Ecto neural progenitor cell (in vitro differentiated cells): ENCODE measurements at places on chromosomes 11 and 22.

DNA sequence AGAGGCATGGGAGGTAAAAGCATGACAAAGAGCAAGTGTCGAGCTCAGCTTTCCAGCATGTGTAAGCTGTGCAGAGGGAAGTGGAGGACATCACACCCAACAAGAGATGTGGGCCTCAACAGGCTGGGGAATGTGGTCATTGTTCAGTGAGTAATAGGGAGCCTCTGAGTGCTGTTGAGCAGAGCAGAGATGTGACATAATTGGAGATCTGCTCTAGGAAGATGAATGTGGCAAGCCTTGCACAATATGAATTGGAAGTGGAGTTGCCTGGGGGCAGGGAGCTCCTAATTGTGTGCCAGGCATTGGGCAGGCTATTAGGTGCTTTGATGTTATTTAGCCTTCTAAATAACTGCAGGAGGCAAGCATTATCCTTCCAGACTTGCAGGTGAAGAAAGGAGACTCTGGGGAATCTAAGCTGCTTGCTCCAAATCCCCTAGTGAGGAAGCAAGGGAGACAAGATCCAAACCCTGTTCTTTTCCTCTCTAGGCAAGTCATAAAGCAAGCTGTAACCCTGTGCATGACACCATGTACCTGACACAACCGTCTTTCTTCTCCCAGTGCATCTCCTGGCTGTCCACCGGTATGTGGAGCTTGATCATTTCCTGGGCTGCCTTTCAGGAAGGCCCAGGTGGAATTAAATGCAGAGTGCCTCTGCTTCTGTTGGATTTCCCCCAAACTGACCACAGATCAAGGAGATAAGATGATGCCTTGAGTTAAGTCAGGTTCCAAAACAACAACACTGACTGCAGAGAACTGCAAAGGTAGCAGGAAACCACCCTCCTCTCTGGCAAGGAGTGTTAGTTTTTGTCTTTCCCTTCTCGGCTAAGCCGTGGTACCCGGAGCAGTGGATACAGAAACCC, 221.4 kb downstream of the TENM4 start:
- no peak for DNase-seq

GRCh38 chr22:26610072-26610958, 7.5 kb downstream of the CRYBB1 start:
- no peak for DNase-seq

GRCh38 chr11:123187665-123188507, 7.2 kb downstream of the CLMP start:
- no peak for DNase-seq

- DNase-seq = no peak
Observed at GRCh38 chr11:59801981-59802638, 8.5 kb downstream of the MRPL16 start.

- DNase-seq = no peak
Observed at GRCh38 chr11:119625206-119625978, 103.6 kb downstream of the NECTIN1 start.

GRCh38 chr11:126337474-126338241, 17.8 kb upstream of the ST3GAL4 start:
- no peak for DNase-seq

GRCh38 chr11:116311206-116311605, 461.6 kb downstream of the BUD13 start:
- DNase-seq = no peak

DNA sequence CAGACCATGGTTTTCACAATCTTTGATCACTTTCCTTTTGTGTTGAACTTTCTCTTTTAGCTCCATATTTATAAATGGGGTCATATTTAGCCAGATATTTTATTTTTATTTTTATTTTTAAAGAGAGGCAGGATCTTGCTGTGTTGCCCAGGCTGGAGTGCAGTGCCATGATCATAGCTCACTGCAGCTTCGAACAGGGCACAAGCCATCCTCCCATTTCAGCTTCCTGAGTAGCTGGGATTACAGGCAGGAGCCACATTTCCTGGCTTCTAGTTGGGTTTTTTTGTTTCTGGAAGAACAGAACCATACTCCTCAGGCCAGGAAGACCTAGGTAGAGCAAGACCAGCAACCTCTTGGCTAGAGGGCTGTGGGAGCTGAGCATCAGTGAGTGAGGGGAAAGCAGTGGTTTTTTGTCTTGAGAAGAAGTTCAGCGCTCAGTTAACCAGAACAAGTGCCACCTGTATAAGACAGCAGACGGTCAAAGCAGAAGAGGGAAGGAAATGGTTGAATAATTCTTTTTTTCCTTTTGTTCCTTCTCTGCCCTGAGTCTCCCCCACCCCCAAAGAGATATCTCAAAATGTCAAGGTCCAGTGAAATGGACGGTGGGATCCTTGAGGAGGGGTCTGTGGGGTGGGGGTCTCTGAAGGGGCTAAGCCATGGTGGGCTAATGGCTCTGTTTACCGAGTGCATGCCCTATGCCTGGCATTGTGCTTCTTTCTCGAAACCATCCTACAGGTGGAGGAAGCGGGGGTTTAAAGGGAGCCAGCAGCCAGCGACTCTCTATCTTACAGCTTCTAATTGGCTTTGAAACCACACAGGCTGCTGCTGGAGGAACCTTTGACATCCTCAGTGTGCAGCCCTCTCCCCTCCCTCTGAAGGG, 63.0 kb downstream of the PTPRJ start:
- no peak for DNase-seq

- no peak for DNase-seq
Observed at GRCh38 chr22:30421695-30422480, 3.7 kb upstream of the MTFP1 start.
